ENCODE measurements at places on chromosomes 7 and 10. TPM values are rescaled to one million over a fixed set of nuclear protein-coding genes. Genes with fewer than 3 reads are reported as not detected.

DNA sequence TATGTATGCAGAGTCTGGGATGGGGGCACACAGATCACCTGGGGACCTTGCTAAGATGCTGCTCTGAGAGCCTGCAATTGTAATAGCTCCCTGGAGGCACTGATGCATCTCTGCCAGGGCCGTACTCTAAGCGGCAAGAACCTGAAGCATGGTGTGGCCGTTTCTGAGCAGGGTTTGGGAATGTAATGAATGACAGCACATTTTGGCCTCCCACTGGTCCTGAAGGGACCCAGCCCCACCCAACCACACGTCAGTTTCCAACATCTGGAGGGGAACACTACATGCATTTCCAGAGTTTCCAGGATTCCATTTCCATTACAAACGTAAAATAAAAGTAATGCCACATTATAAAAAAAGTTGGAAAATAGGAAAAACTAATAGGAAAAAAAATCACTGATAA is 14.0 kb downstream of the ZCCHC24 start:
- no peaks in the 10 kb centered on the region for H3K36me3 ChIP-seq
- H3K4me3 ChIP-seq: no peak overlapping the region
- DNase-seq: no peak
- peaks cover 11% of the 10 kb centered on the region for H3K4me1 ChIP-seq

DNA sequence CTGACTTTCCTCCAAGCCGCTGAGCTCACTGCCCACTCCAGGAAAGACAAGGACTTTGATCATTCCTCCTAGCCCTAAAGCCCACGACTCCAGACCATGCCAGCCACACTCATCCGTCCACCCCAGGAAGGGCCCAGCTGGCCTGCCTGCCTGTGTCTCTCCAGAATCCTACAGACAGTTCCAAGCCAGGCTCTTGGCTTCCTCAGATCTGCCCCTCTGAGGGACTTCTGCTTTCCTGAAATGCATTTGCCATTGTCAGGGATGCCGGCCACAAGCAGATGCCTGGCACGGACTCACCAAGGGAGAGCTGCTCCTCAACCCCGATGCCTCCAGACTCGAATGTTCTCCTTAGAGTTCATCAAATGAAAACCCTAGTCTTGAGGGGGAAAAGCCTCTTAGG is 155.8 kb downstream of the OAT start:
- H3K27ac ChIP-seq: no peak overlapping the region
- no peaks in the 10 kb centered on the region for H3K4me1 ChIP-seq
- no peaks in the 10 kb centered on the region for H3K36me3 ChIP-seq

GRCh38 chr10:102347236-102347828 is 48.2 kb upstream of the NFKB2 start:
- H3K4me1 ChIP-seq: no peaks in the 10 kb centered on the region
- DNase-seq: peak; percentile 30
- peaks cover 30% of the 10 kb centered on the region for H3K36me3 ChIP-seq
- no peak overlapping the region for H3K4me3 ChIP-seq

DNA sequence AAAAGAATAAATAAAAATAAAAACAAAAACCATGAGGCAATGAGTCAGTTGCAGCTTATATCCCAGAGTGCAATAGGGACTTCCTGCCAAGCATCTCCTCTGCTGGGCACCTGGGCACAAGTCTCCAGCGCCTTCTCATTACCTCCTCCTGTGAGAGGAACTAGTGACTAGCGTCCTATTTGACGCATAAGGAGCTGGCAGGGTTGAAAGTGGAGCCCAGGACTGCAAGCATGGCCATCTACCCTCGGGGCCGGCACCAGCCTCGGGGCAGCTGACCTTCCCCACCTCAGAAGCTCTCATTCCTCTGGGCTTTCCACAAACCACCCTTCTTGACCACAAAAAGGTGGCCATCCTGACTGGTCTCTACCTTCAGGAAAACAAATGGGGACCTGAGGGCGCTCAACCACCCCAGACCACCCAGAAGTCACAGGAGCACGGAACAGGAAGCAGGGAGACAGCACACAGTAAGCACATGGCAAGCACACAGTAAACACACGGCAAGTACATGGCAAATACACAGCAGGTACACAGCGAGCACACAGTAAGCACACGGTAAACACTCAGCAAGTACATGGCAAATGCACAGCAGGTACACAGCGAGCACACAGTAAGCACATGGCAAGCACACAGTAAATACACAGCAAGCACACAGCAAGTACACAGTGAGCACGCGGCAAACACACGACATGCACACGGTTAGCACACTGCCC is 19.1 kb downstream of the CTBP2 start:
- no peaks in the 10 kb centered on the region for H3K27me3 ChIP-seq
- DNase-seq: no peak
- H3K36me3 ChIP-seq: peaks cover 34% of the 10 kb centered on the region
- peaks cover 42% of the 10 kb centered on the region for H3K4me1 ChIP-seq

- H3K27ac ChIP-seq: no peak overlapping the region
- no peak overlapping the region for H3K4me3 ChIP-seq
- no peaks in the 10 kb centered on the region for H3K27me3 ChIP-seq
- H3K4me1 ChIP-seq: no peaks in the 10 kb centered on the region
These were observed 251.1 kb upstream of the LRRN3 start for GRCh38 chr7:110839866-110840265.

CLRN3 gene
- not detected for total RNA-seq

RGS10 gene
- total RNA-seq: 56.6 TPM

OR2F1 gene
- not detected for total RNA-seq

Measured in K562 (cell line).